ENCODE measurements at places on chromosomes 6 and 20.

GRCh38 chr6:47078991-47079390 is 36.9 kb upstream of the ADGRF1 start:
- no peaks in the 10 kb centered on the region for H3K36me3 ChIP-seq
- H3K4me1 ChIP-seq, result no peaks in the 10 kb centered on the region
- H3K27me3 ChIP-seq, result peaks cover 9% of the 10 kb centered on the region
- H3K4me3 ChIP-seq, result no peak overlapping the region
- no peak for DNase-seq

- peaks cover 42% of the 10 kb centered on the region for H3K4me1 ChIP-seq
- no peak overlapping the region for H3K4me3 ChIP-seq
- no peaks in the 10 kb centered on the region for H3K27me3 ChIP-seq
- no peak for DNase-seq
Measured at GRCh38 chr6:38027685-38028373, 208.3 kb downstream of the ZFAND3 start.

DNA sequence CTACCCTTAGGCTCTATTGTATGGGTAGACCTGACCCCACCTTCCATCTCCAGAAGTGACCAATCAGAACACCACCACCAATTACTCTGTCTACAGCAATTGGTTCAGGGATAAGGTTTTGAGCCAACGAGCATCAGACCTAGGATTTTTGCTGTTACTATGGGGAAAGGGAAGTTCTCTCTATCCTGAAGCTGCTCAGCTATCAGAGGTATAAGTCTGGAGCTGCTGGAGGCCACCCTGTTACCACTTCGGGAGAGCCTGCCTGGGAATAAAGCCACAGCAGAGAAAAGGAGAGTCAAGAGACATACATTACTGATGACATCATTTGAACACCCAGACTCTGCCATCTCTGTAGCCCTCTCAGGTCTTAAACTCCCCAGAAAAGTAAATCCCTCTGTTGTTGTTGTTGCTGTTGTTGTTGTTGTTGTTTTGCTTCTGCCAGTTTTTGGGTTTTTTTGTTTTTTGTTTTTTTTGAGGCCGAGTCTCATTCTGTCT is 94.5 kb downstream of the PREX1 start:
- peak overlapping the region; percentile 44 for H3K27ac ChIP-seq
- peaks cover 71% of the 10 kb centered on the region for H3K4me1 ChIP-seq
- no peak overlapping the region for H3K4me3 ChIP-seq
- no peak for DNase-seq
- H3K36me3 ChIP-seq, result peaks cover 66% of the 10 kb centered on the region

DNA sequence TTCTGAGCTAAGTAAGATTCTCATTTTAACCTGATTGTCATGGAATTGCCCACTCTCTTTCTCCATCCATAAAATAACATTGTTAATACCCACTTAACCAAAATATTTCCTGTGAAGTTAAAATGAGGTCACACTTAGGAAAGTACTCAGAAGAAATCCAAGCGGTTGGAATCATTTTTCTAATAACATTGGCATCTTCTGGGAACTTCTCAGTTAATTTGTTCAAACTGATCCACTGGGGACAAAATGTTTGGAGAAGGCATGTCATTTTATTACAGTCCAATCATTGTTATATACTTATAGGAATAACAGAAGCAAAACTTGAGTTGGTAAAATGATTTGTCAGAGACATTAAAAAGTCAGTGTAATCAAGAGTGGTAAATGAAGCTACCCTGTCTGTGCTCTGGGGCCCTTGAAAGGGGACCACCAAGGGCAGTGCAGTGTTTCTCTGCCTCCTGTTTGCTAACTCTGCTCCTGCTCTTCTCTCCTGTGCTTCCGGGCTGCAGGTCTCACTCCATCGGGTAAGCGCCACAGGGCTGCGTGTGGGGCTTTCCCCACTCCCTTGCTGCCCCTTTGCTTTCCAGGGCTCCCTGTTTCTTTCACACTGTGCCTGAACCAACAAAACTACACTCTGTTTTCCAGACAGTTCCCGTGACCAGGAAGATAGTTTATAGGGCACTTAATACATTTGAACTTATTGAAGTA is 50.1 kb downstream of the HDDC2 start:
- H3K4me1 ChIP-seq, result no peaks in the 10 kb centered on the region
- DNase-seq, result no peak
- peaks cover 14% of the 10 kb centered on the region for H3K27me3 ChIP-seq
- no peak overlapping the region for H3K4me3 ChIP-seq
- H3K36me3 ChIP-seq, result no peaks in the 10 kb centered on the region
- no peak overlapping the region for H3K27ac ChIP-seq

DNA sequence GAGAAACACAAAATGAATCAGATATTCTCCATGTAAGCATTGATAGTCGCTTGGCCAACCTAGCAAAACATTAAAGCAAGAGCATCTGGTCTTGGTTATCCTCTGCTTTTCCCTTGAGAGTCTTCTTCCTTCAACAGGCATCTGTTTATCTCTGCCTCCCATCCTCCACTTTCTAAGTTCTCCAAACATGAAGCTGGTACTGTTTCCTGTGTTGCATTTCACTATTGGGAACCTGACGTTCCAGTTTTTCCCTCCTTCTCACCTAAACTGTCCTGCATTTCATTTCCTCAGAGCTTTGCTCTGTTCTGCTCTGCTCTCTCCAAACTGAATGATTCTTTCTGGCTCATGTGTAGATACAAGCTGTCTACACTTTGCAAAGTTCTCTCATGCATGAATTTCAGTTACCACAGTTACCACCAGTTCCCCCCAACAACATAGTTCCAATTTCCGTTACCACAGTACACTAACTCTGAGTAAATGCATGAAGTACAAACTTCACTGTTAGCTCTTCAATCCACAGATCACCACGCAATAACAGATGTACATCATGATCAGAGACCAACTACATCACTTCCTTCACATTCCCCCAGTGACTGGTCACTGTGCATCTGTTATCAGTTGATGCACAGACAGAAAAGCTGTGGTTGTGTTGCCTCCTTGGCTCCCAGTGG is 86.7 kb upstream of the F13A1 start:
- H3K4me1 ChIP-seq, result no peaks in the 10 kb centered on the region
- H3K36me3 ChIP-seq, result no peaks in the 10 kb centered on the region
- DNase-seq, result no peak

DNA sequence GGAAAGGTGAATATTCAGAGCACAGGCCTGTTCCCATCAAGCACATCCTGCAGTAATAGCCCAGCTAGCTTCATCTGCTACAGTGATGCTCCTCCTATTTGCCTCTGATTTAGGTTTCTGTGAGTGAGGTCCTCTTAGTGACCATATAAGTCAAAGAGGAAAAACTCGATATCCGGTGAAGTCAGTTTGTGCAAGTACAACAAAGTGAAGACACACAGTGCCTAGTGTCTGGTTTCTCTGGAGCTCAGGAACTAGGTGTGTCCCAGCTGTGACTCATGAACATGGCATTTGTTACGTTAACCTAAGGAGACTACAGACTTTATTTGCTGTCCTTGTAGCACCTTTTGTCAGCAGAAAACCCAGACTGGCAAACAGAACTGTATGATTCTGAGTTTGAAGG is 33.9 kb downstream of the EDN1 start:
- no peak overlapping the region for H3K27ac ChIP-seq
- H3K4me1 ChIP-seq, result no peaks in the 10 kb centered on the region
- no peak for DNase-seq

- no peaks in the 10 kb centered on the region for H3K27me3 ChIP-seq
- DNase-seq, result no peak
- H3K4me1 ChIP-seq, result peaks cover 58% of the 10 kb centered on the region
- no peak overlapping the region for H3K4me3 ChIP-seq
- H3K27ac ChIP-seq, result no peak overlapping the region
Measured at GRCh38 chr20:58330687-58331086, 21.2 kb downstream of the RAB22A start.

DNA sequence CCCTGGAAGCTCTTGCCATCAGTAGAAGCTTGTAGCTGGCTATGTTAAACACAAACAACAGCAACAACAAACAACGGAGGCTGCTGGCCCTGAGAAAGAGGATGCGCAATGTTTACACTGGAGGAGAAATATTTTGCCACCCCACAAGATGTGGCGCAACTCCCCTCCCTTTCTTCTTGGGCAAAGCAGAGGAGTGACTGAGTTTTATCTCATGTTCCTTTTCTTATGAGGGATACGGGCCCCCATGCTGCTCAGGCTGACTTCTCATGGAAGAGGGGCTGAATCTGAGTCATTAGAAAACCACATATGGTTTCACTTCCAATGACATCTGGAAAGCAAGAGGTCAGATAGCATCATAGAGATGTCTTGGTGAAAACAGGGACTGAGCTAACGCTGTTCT is 75.9 kb upstream of the HDDC2 start:
- peaks cover 38% of the 10 kb centered on the region for H3K27me3 ChIP-seq
- H3K36me3 ChIP-seq, result no peaks in the 10 kb centered on the region
- no peak overlapping the region for H3K4me3 ChIP-seq
- no peak for DNase-seq
- H3K27ac ChIP-seq, result no peak overlapping the region
- no peaks in the 10 kb centered on the region for H3K4me1 ChIP-seq

- H3K4me1 ChIP-seq, result peaks cover 11% of the 10 kb centered on the region
- H3K4me3 ChIP-seq, result no peak overlapping the region
- H3K36me3 ChIP-seq, result no peaks in the 10 kb centered on the region
- no peak for DNase-seq
- H3K27me3 ChIP-seq, result peaks cover 7% of the 10 kb centered on the region
Measured at GRCh38 chr6:12232339-12232738, 57.8 kb upstream of the EDN1 start.

GRCh38 chr6:11899645-11900044 is 112.5 kb upstream of the HIVEP1 start:
- H3K27ac ChIP-seq, result no peak overlapping the region
- no peak overlapping the region for H3K4me3 ChIP-seq
- peaks cover 6% of the 10 kb centered on the region for H3K4me1 ChIP-seq
- DNase-seq, result no peak

DNA sequence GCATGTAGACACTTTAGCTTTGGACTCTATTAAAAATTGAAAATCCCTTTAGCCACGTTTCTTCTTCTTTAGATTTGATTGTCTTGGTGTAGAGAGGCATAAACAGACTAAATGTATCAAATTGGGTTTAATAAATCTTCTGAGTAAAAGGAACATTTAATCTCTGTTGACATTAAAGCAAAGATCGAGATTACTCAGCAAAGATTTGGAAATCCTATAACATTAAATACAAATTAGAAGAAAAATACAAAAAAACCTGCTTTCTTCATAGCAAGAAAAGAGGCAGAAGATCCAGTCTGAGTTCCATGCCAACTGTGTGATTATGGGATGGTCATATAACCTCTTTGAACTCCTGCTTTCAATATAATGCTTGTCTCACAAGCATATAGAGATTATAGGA is 172.3 kb downstream of the GJA1 start:
- no peak overlapping the region for H3K27ac ChIP-seq
- DNase-seq, result no peak
- no peaks in the 10 kb centered on the region for H3K27me3 ChIP-seq
- no peak overlapping the region for H3K4me3 ChIP-seq
- no peaks in the 10 kb centered on the region for H3K36me3 ChIP-seq
- H3K4me1 ChIP-seq, result no peaks in the 10 kb centered on the region

DNA sequence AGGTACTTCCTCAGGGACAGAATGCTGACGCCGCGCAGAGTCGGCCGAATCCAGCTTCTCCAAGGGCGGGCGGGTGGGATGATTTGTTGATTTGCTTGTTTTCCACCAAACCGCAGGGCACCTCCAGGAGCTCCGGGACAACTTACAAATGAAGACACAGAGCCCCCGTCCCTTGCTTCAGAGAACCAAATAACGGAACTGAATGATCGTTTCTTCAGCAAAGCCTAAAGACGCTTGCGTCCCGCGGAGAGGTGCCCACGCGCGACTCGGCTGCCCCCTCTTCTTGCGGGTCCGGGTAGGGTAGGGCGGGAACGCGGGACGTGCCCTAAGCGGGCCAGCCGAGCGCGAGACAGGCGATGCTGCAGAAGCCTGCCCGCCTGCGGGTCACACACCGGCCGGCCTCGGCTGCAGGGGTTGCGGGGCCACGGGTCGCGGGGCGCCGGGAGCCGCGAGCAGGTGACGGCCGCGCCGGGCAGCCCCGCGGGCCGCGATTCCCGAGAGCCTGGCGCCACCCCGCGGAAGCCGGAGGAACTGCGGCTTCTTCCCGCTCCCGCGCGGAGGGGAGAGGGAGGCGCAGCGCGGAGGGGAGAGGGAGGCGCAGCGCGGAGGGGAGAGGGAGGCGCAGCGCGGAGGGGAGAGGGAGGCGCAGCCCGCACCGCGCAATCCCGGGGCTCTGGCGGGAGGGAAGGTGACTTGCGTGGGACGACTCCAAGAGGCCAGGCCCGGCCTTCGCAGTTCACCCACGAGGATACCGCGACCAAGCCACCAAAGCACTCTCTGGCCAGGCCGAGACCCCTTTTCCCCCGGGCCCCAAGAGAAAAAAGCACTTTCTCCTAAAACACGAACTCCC is 7.7 kb upstream of the FOXF2 start:
- H3K36me3 ChIP-seq, result peaks cover 2% of the 10 kb centered on the region
- peak; percentile 41 for DNase-seq
- H3K4me1 ChIP-seq, result peaks cover 28% of the 10 kb centered on the region
- H3K27ac ChIP-seq, result no peak overlapping the region
- peaks cover 84% of the 10 kb centered on the region for H3K27me3 ChIP-seq

GRCh38 chr6:39841923-39842322 is 49.7 kb downstream of the DAAM2 start:
- H3K4me1 ChIP-seq, result no peaks in the 10 kb centered on the region
- no peak overlapping the region for H3K4me3 ChIP-seq
- no peak for DNase-seq
- peaks cover 16% of the 10 kb centered on the region for H3K27me3 ChIP-seq
- no peaks in the 10 kb centered on the region for H3K36me3 ChIP-seq

DNA sequence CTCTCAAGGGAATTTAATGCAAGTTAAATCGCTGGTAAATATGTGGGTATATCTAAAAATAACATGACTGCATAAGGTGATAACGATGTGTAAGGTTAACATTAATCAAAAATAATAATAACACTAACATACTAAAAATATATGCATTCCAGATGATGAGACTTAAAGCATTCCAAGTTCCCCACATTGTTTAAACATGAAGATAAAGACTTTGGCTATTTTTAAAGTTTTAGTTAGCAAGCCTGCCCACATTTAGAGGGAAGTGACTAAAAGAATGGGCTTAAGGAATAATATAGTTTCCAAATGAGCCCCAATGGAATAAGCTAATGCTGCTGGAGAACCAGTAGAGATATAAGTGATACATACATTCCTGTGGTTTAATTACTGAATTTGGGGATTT is 941.3 kb downstream of the TBC1D32 start:
- no peaks in the 10 kb centered on the region for H3K27me3 ChIP-seq
- no peaks in the 10 kb centered on the region for H3K4me1 ChIP-seq
- no peak overlapping the region for H3K4me3 ChIP-seq
- no peak overlapping the region for H3K27ac ChIP-seq
- H3K36me3 ChIP-seq, result no peaks in the 10 kb centered on the region

DNA sequence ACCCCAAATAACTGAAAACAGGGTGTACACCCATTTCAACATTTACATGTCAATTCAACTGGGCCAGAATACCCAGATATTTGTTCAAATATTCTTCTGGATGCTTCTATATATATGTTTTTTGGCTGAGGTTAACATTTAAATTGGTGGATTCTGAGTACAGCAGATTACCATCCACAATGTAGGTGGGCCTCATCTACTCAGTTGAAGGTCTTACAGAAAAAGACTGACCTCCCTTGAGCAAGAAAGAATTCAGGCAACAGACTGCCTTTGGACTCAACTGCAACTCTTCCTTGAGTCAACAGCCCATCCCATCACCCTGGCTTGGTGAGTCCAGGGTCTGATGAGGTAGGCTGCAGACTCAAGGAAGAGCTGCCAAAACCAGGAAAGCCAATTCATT is 84.1 kb downstream of the ATG5 start:
- peaks cover 14% of the 10 kb centered on the region for H3K36me3 ChIP-seq
- peaks cover 10% of the 10 kb centered on the region for H3K4me1 ChIP-seq
- DNase-seq, result no peak

Measured in effector memory CD8-positive, alpha-beta T cell (primary cell).